ENCODE measurements at places on chromosomes 7 and 10.
A peak's percentile ranks its signal among the peaks of the same experiment; 100 is the strongest.

GRCh38 chr7:103149808-103150180, 895 bp upstream of the NAPEPLD start:
- peak; percentile 2 for DNase-seq

DNA sequence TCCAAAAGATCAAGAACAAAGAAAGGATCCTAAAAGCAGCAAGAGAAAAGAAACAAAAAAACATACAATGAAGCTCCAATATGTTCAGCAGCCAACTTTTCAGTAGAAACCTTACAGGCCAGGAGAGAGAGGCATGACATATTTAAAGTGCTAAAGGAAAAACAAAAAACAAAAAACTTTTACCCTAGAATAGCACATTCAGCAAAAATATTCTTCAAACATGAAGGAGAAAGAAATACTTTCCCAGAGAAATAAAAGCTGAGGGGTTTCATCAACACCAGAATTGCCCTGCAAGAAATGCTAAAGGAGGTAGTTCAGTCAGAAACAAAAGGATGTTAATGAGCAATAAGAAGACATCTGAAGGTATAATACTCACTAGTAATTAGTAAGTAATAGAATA, 753.5 kb upstream of the POT1 start:
- no peak for DNase-seq

DNA sequence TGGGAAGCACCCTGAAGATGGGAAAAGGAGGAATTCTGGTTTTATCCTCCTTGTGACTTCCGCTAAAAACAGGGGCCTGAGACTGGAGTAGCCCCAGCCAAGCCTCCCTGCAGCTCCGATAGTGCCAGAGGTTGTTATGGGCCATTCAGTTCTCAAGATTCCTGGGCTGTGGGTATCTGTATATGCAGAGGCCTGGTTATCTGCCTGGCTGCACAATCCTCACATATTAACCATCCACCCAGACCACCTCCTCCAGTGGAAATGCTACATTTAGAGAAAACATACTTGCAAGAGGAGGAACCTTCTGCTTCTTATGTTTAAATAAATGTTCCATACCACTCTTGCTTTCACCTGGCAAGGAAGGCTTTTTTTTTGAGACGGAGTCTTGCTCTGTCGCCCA, 34.6 kb downstream of the ARL3 start:
- no peak for DNase-seq

DNA sequence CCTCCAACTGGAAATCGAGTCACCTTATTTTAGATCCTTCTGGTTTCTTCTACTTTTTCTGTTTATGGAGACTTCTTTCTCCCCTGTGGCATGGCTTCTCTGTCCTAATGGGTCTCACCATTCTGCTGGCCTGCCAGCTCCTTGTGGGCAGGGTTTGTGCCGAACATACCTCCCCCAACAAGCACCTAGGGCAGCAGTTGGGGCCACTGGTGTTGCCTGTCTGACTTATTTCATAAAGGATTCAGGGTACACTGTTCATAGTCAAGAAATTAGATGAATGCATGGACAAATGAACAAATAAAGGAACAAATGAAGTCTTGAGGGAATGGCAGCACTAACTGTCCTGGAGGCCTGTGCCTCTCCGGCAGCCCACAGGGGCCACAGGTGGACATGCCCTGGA, 55.6 kb upstream of the DOCK1 start:
- DNase-seq = no peak

- DNase-seq = peak; percentile 29
These were observed 113.2 kb upstream of the RHEB start for GRCh38 chr7:151632750-151633515.

- peak; percentile 13 for DNase-seq
These were observed 18.9 kb upstream of the ZNF138 start for GRCh38 chr7:64775289-64775688.

DNA sequence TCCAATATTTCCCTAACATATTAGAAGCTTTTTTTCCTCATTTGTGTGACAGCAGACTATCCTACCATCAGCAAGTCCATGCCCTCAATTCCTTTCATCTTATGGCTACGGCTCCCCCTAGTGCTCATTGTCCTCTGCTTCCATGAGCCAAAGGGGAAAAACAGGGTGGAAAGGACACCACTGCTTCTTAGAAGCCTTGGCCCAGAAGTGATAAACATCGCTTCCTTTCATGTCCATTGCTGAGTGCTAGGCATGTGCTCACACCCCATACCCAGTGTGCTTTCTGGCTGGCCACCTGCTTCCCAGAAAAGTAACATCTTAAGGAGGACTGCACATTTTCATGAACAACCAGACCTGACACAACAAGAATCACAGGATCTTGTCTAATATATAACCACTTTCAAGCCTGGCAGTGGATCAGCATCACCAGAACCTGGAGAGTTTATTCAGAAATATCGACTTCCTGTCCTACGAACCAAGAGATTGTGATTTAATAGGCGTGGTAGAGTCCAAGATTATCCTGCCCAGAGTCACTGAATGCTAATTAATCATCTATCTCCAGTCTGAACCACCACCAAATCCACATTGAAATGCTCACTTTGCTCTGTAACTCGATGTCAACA, 650.5 kb upstream of the SORCS1 start:
- peak; percentile 77 for DNase-seq

GRCh38 chr7:142563470-142563869, 185.8 kb upstream of the PRSS1 start:
- DNase-seq = no peak

DNA sequence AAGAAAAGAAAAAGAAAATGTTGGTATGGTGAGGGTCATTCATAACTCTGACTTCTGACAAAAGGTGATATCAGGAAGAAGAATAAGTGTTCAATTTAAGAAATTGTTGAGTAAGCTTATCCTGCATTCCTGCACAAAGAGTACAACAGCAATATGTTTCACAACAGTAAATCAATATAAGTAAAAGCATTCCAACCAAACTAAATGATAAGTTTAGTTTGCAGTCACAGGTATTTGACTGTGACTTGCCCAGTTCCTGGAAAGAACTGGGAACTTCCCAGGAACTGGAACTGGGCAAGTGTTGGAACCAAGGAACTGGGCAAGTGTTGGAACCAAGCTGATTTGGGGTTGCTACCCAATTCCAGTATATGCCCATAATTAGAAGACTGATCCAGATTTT, 35.0 kb downstream of the NEURL1 start:
- no peak for DNase-seq

DNA sequence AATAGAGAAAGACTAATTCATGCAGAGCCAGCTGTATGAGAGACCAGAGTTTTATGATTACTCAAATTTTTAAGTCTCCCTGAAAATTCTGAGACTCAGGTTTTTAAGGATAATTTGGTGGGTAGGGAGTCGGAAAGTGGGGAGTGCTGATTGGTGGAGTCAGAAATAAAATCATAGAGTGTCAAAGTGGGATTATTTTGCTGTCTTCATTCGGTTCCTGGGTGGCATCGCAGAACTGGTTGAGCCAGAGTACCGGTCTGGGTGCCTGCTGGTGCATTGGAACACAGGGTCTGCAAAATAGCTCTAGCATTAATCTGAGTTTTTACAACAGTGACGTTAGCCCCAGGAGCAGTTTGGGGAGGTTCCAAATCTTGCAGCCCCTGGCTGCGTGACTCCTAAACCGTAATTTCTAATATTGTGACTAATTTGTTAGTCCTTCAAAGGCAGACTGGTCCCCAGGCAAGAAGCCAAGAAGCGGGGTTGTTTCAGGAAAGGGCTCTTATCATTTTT, 32.4 kb downstream of the GPRIN2 start:
- DNase-seq = peak; percentile 88

DNA sequence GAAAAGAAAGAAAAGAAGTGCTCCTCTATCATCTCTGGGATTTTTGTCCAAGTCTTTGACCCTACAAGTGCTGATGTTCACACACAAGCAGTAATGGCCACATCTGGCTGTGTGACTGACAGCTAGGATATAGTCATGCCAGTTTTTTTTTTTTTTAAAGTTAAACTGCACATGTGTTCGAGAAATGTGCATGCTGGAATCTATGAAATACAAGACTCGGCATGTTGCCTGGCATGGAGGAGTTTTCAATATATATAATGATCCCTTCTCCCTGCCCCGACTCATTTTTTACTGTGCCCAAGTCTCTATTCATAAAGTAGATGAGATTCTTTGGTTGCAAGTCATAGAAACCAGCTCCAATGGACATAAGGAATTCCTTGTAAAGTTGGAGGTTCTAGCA, 60.4 kb upstream of the FGFR2 start:
- DNase-seq = peak; percentile 63

DNA sequence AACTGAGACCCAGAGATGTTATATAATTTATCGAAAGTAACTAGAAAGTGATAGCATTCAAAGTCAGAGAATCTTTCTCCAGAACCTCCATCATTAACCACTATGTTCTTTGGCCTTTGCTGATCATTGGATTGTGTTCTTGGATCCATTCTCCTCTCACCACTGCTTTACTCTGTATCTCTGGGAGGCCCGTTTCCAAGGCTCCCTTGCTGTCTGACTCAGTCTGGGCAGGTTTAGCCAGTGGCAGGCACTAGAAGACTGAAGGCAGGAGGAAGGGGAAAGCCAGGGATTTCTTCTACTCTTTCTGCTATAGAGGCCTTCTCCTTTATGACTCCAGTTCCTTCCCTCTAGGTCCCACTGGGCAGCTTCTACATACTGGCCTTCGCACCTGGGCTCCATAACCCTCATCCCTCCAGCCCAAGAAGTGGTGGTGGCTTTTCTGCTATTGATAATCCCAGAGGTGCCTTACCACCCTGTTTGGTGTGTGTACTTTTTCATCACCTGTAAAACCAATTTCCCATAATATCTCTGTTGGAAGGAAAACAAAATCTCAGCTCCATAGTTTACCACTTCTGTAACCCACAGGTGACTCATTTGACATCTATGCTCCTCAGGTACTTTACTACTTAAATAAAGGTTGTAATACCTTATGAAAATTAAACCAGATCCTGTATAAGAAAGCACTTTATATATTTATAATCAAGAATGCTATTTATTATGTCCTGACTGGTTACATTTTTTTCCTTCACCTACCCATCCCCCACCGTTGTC, 36.0 kb downstream of the BCAP29 start:
- peak; percentile 52 for DNase-seq

DNA sequence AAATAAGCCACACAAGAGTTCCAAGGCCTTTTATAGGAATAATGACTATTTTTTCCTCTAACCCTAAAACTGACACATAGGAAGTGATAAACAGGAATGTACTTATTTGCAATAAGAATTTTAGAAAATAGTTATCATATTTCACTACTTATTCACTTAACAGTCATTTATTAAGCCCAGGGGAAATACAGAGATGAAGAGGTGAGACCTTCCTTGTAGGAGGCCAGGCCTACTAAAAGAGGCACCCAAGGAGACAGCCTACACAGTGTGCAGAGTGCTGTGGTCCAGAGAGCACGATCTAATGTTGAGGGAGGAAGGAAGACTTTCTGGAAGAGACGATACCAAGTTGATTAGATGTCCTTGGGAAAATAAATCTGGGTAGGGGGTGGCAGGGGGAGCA, 45.0 kb upstream of the PPP1R3C start:
- no peak for DNase-seq

GRCh38 chr7:136470179-136470578, 398.3 kb upstream of the CHRM2 start:
- no peak for DNase-seq

- no peak for DNase-seq
These were observed 230.6 kb downstream of the PLXNA4 start for GRCh38 chr7:132345543-132346129.

- DNase-seq = no peak
These were observed 108.6 kb upstream of the SLC13A1 start for GRCh38 chr7:123308254-123308951.

- peak; percentile 53 for DNase-seq
These were observed 204.0 kb upstream of the GNAI1 start for GRCh38 chr7:79930604-79931003.

DNA sequence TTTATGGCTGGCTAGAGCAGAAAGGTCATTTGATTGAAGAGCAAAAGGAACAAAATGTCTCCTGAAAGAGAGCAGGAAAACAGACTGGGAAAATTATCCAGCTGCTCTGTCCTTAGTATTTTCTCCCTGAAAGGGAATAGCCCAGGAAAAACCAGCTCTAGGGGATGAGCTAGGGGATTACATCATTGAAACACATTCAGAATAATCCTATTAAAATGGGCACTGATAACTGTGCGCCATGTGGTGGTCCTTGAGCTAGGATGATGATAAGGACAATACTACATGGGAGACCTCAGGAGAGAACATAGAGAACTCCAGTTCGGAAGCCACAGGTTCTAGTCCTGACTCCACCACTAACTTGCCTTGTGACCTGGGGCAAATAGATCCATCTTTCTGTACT, 873.8 kb downstream of the TYW1 start:
- DNase-seq = no peak

- no peak for DNase-seq
These were observed 91.1 kb upstream of the DNAJB12 start for GRCh38 chr10:72445851-72446250.

DNA sequence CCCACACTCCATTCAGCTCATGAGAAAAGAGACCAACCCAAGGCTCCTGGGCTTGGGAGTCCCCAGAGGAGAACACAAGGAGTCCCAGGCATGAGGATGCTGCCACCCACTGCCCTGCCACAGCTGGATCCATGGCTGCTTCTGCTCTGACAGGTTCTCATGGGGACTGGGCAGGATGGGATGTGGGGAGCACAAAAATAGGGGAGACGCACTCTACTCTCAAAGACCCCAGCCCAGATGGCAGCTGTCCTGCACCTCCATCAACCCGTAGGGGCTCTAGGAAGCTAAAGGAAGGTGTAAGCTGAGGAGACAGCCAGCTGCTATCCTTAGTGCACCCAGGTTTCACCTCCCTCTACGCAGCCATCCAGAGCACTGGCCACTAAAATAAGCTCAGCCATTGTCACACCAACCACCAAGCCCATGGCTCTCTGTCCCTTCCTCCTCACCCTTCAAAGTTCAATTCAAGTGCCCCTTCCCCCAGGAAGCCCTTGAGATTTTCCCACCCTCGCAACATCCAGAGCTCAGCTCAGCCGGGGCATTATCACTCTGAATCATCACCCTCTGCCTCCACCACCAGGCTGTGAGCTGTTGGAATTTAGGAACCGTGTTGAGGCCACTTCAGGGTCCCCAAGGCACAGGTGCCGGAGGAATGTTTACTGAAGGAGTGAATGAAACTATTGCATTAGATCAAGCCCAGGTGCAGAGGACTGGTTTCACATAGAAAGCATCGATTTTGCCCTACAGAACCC, 142.1 kb downstream of the GRID1 start:
- no peak for DNase-seq

DNA sequence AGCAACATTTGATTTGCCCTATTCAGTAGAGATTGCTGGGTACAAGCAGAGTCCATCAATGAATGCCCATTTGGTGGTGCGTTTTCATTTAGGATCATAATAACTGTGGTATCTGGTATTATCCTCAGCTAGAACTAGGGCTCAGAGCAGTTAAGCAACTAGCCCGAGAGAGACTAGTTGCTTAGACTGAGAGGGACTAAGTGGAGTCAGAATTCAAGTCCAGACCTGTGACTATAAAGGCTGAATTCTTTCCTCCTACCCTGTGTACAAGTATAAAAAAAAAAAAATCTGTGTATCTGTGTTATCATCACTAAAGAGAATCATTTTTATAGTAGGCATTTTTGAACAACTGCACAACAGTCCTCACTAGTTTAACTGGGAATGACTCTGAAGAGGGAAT, 45.3 kb upstream of the DKK1 start:
- peak; percentile 70 for DNase-seq
